Mesenteric fat pad (tissue), 1 donor: ENCODE measurements at places on chromosomes 6 and 20. TPM values are rescaled to one million over a fixed set of nuclear protein-coding genes. Genes with fewer than 3 reads are reported as not detected.

DNA sequence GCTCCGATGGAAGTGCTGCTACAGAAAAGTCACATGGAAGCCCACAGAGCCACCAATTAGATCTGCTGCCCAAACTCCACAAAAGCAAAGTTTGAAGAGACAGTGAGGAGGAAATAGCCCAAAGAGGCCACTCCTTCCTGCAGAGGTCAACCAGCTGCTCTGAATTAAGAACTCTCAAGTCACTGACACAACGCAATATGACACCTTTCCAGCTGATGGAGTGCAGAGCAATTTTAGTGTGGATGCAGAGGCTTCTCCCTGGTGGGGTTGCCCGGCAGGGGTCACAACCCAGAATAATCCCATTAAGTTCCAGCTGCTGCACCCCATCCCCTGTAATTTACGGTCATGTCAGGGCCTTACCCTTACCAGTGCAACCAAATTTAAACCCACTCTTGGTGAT, 361.9 kb upstream of the JARID2 start:
- no peak for DNase-seq

- no peak for DNase-seq
Observed at GRCh38 chr6:17482711-17483110, 89.3 kb downstream of the CAP2 start.

DNA sequence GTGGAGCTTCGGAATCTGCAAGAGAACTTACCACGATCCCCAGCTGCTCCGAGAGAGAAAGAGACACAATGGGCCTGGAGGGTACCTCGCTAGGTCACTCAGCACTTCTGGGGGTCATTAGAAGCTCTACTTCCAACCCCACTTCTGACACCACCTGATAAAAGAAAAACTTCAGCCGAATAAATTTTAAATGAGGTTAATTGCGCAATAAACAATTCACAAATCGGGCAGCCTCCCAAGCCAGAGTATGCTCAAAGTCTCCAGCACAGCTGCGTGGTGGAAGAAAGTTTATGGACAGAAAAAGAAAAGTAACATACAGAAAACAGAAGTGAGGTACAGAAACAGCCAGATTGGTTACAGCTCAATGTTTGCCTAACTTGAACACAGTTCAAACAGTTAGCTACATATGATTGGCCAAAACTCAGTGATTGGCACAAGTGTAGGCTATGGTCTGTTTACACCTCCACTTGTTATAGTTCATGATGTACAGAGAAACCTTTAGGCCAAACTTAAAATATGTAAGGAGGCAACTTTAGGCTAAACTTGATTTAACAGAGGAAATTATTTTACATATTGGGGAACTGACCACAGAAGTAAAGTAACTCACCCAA, 52.6 kb downstream of the COL11A2 start:
- no peak for DNase-seq

GRCh38 chr6:148617530-148617929, 129.3 kb upstream of the UST start:
- DNase-seq = no peak

- no peak for DNase-seq
Observed at GRCh38 chr6:156816505-156816904, 39.3 kb downstream of the ARID1B start.

GRCh38 chr6:54877713-54878317, 31.2 kb downstream of the FAM83B start:
- no peak for DNase-seq

MCCD1 gene
- total RNA-seq = not detected
